ENCODE measurements at places on chromosomes 4 and X.

DNA sequence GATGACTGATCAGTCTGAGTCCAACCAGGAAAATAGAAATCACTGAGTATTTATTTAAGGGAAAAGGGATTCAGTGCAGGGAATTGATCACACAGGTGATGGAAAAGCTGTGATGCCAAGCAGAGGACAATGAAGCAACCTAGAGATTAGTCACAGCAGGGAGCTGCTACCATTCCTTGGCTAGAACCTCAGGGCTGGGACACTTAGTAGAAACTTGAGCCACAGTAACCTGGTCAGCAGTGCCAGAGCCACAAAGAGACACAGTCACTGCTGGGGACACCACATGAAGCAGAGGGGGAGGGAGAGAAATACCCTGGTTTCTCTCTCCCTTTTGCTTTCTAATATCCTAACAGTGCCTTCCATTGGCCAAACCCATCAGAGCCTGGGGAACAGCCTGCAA is 38.7 kb downstream of the RTL9 start:
- no peak for DNase-seq

DNA sequence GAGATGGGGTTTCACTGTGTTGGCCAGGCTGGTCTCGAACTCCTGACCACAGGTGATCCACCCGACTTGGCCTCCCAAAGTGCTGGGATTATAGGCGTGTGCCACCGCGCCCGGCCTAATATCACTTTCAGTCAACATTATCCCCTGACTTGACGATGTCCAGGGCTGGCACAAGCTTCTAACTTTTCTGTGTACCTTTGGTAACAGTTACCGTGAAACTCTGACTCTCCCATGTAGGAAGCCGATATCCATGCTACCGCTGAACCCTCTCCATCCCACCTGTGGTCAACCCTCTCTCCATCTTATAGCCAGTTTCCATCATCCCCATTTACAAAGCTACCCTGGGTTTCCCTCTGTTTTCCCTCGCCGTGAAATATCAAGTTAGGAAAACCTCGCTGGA is 77.5 kb downstream of the CRLF2 start:
- no peak for DNase-seq

DNA sequence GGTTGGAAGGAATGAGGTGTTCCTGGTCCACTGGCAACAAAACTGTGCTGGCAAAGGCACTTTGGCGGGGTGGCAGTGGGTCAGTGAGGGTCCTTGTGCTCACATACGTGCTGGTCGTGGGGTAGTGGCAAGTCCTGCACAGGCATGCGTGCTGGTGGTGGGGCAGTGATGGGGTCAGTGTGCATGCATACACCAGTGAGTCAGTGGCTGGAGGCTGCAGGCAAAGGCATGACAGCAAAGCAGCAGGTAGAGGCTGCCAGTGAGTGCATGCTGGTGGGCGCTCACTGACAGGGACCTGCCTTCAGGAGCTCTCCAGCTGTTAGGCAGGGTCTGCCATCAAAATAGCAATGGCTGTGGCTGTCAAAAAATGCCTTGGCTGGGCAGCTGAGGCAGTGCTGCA is 42.1 kb downstream of the TMPRSS11E start:
- no peak for DNase-seq

- DNase-seq, result no peak
These were observed 34.0 kb downstream of the ETDB start for GRCh38 chrX:135086197-135086854.

- no peak for DNase-seq
These were observed 78.8 kb upstream of the TMEM150C start for GRCh38 chr4:82640540-82640939.

GRCh38 chrX:133297284-133297683 is 79.1 kb upstream of the TFDP3 start:
- no peak for DNase-seq

DNA sequence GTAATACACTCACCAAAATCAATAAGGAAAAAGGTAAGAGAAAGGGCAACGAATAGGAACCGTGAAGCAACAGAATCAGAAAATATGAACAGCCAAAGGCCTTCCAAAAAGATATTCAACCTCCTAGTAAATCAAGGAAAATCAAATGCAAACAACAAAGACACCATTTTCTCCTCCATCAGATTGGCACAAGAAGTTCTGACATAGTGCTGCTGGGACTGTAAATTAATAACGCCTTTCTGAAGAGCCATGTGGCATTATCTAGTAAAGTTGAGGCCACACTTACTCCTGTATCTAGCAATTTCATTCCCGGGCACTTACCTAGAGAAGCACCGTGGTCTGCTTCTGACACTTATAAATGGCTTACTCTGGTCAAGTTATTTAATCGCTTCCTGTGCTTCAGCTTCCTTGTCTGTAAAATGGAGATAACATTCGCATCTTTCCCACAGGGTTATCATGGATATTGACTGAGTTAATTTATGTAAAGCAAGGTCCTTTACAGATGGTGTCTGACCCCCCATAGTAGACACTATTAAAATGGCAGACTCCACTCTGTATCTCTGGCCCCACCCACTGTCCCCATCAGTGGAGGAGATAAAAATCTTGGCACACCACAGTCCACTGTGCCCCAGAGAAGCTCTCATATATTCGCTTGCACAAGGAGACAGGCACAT is 20.5 kb upstream of the ENPP6 start:
- DNase-seq, result no peak

DNA sequence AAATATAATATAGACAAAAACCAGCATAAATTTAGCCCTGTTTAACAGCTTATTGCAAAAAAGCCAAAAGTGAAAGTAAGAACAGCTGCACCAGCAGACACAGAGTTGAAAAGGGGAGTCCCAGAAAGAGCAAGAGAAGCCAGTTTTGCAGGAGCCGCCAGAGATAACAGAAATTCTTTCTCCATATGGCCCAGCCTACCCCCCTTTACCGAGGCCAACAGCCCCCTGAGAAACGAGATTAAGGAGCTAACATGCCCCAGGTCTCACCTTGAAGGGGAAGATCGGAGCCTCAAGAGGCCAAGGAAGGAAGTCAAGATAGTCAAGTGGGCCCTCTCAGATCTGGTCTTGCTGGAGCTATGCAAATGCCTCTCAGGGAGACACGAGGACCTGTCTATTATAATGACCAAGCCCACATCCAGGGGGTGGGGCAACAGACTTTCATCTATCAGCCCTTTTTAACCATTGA is 4.8 kb downstream of the ACOX3 start:
- no peak for DNase-seq

GRCh38 chr4:21387683-21388082 is 560.9 kb downstream of the KCNIP4 start:
- no peak for DNase-seq

DNA sequence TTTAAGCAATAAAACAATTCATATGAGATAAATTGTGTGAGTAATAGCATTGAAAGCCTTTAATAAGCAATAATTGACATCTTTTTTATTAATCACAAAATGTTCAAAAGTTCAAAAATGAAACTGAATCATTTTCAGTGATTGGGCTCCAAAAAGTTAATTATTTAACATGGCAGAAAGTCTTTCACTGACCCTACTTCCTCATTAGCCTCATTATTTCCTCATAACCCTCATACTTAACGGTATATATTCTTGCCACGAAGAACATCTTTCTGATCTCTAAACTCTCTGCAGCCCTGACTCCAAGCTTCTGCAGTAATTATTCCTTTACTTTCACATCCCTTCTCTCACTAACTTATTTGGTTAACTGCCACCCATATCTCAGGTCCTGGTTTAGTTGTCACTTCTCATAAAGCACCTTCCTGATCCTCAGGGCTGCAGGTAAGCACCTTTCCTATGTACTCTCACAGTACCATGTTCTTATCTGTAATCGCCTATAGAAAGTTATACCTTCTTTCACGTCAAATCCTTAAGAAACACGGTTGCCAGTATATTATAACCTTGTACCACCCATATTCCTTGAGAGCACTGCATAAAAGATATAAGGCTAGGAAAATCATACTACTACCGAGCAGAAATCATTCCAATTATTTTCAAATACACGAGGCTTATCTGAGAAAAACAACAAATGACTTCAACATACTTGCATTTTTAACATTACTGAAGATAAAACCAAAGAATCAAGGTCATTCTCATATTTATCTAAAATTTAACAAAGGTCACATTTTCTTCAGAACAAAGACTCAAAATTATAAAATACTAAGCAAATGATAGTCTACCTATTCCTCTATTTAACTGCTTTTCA is 72.2 kb downstream of the PPP3CA start:
- no peak for DNase-seq

DNA sequence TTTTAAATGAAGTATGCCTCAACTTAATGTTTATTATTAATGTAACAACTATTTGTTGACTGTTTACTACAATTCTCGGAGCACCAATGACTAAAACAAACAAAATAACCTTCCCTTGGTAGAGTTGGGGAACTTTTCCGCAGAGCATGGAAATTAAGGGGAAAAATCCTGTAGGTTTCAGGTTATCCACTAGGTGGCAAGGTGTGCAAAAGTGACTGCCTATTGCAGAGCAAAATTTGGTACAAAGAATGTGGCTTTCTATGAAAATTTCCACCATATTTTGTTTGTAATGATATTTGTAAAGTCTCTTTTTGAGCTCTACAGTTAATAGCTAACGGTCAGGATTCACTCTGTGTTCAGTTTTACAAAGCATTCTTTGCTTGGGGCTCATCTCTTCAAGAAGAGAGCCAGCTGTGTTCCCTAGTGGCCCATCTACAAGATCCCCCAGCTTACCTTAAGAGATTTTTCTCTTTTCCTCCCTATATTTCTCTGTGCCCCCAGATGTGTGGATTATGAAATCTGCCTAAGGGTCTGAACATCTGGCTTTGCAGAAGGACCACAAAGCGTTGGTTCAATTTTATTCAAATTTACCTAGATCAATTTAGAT is 61.1 kb downstream of the FBXO8 start:
- DNase-seq, result no peak

DNA sequence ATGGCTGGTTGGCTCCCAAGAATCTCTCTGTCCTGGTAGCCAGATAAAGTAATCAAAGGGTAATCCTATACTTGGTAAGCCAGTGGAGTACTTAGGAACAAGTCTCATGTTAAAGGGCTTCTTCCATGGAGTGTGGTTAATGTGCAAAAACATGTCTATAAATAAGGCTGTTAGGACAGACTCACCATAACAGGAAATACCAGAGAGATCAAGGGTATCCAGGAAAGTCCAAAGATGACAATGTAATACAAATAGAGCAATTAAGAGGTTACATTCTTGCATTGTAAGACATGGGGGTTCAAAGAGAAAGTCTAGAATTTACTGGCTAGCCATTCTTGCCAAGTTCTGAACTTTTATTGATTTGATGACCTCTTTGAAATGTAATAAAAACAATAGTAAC is 61.9 kb upstream of the ZCCHC13 start:
- no peak for DNase-seq

- DNase-seq, result no peak
These were observed 362.6 kb upstream of the MAGEB2 start for GRCh38 chrX:29852767-29853166.

DNA sequence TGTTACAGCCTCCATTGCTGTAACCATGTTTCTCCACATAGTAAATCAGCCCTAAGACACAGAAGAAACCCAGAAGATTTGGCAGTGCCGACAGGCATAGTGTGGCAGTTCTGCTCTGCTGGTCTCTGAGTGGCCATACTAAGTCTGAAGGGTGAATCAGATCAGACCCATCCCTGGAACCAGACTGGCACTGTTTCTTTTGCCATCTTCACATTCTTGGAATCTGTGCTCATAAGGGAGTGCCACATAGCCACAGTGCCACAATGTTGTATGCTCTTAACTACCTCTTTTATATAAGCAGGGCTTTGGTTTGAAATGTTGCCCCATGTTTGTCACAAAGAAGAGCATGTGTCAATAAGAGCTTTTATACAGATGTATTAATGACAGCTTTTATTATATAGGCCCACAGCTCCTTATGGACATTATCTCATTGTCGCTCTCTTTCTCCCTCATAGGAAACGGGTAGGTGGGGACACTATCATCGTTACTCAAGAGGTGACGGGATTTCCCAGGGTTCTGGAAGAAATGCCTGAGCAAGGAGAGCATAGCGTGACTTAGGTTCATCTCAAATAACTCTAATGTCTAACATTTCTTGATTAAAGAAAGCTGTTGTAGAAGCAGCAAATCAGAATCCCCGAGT is 128.2 kb downstream of the CBR4 start:
- DNase-seq, result no peak

GRCh38 chr4:177351622-177352244 is 42.1 kb downstream of the NEIL3 start:
- no peak for DNase-seq

DNA sequence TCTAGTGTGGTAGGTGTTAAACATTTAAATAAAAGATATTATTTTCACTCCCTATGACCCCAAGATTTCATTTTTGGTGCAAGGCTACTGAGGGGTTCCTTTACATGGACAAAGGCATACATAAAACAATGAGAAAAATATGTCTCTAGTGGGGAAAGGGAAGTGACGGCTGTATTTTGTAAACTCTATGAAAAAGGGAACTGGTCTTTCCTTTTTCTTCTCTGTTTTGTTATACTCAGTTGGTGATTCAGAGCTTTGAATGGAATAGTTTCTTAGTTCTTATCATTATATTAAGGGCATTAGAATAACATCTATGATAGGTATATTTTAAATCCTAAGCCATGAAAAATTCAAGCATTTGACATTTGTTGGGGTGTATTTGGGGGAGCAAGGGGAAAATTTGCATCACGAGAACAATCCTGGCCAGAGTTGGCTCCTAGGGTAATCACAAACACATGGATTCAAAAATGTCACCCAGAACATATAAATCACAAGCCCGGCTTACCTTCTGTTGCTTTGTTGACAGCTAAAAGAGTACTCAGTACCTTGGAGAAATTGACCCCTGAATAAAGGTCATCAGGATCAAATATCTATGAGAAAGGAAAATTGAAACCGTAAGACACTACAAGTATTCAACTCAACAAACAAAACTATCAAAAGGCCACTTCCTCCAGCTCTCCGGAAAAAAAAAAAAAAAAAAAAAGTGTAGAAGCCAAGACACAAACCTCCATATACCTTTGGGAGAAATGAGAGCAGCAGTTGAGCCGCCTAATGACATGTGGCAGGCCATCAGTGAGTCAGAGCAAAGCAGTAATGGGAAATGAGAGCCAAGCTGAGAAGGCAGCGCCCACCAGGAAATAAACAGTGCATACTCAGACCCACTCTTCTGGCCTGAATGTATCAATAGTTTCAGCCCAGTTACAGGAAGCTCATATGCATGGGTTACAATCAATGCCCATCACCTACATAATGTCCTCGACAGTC is 33.4 kb downstream of the ARHGEF6 start:
- DNase-seq, result no peak

Measured in activated T-cell treated with anti-CD3 and anti-CD28 coated beads, Interleukin-2, amount 50 U/mL, for 4 hours (primary cell).